ENCODE measurements at places on chromosomes 3 and 15.

GRCh38 chr15:100244796-100245486, 96.8 kb downstream of the ADAMTS17 start:
- no peak for DNase-seq

GRCh38 chr3:48199117-48199516, 10.9 kb upstream of the CDC25A start:
- DNase-seq = no peak

DNA sequence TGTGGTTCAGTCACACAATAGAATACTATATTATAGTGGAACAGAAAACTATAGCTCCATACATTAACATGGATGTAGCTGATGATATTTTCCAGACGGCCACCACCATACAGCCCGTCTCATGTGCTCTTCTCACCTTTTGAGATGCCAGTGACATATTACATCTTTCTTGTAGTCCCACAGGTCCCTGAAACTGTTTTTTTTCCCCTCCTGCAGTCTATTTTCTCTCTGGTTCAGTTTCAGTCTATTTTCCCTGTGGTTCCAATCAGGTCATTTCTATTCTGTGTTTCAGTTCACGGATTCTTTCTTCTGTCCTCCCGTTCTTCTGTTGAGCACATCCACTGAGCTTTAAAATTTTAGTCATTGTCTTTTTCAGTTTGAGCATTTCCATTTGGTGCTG, 72.2 kb downstream of the PPCDC start:
- no peak for DNase-seq

DNA sequence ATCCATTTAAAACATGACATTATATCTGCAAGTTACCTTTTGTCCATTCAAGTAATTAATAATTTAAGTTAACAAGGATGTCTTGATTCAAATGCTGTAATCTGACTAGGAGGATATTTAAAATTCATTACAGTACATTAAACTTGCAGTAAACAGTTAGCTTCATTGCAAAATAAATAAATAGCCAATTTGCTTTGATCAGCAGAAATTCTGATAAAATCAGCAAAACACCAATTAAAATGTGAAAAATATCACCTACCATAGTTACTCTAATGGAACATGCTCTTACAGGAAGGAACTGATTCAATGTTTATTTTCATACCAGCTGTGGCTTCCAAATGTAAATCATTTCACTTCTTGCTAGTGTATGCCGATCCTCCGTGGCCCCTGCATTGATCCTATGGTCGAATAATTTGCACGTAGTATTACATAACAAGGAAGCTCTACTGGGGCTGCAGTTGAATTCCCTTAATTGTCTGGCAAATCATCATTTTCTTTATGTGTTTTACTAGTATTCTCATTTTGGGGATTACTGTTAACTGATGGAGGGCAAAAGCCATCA, 150.7 kb downstream of the FOXB1 start:
- peak; percentile 20 for DNase-seq

Data from ELR (cell line).